ENCODE measurements at places on chromosomes 7 and 10. TPM values are rescaled to one million over a fixed set of nuclear protein-coding genes. Genes with fewer than 3 reads are reported as not detected.

Gene GUSB
- 48.2 TPM for total RNA-seq

Gene LAMB4
- not detected for total RNA-seq

Gene SLC18A3
- not detected for total RNA-seq

Gene INTS1
- total RNA-seq: 89.4 TPM

Gene PIP
- total RNA-seq: not detected

Gene PKD2L1
- 0.80 TPM for total RNA-seq
